Hematopoietic multipotent progenitor cell treated with erythropoietin and hydrocortisone succinate and interleukin-3 and kit ligand, for 17 days (in vitro differentiated cells): ENCODE measurements at places on chromosomes 13 and 19.

DNA sequence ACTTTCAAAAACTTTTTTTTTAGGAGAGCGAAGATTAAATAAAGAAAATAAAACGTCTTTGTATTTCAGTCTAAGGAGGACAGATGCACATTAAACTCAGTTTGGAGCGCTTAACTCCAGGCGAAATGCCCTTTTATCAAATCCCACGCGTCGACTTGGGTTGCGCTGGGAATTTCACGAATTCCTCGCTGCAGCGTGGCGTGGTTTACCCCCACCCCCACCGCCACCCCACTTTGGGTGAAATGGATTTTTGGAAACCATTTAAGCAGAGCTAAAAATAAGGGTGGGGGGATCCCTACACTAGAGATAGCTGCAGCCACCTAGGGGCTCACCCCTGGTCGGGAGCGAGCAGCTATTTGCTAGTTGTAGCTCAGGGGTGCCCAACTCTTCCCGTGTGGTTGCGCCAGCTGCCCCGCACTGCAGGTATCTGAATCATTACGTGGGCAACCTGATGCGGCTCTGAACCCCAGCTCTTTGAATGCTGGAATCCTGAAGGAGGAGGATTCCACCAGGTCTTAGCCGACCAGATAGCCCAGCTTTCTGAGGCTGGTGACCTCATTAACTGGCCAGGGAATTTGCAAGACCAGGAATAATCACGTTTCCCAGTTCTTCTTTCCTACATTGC, 6.5 kb upstream of the TSHZ3 start:
- DNase-seq = no peak

DNA sequence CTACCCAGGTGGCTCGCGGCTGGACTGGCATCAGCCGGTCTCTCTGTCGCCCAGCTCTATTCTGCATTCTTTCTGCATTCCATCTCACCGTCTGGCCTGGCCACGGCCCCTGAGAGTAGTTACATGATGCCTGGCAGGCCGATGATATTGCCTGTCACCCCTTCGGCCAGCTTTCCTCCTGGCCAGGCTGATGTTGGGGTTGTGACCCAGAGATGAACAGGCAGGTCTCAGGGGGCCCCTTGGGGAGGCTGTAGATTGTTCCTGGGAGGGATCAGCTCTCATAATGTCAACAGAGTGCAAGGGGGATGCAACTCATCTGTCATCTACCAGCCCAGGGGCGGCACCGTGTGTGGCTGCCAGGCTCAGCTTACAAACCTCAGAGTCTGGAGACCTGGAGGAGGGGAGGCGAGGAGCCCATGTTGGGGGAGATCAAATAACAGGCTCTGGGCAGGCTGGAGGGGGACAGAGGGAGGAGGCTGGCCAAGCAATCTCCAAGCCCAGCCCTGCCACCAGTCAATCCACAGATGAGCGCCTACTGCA, 13.6 kb upstream of the FBXO17 start:
- no peak for DNase-seq

DNA sequence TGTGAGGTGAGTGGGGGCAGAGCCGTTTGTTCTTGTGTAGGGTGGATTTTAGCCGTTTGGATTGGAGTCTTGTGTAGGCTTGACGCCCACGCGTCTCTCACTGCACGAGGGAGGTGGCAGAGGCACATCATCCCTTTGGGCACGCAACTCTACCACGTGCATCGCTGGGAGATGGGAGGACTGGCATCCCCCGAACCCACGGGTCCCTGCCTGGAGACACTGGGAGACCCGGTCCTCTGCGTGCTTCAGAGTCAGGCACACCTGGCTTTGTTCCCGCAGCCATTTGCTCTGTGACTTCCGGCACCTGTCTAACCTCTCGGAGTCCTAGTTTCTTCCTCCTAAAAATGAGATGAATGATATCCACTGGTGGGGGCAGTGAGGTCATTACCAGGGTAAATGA, 6.4 kb downstream of the ARHGEF7 start:
- no peak for DNase-seq

GRCh38 chr13:44271031-44271455, 102.6 kb upstream of the SERP2 start:
- DNase-seq = no peak

DNA sequence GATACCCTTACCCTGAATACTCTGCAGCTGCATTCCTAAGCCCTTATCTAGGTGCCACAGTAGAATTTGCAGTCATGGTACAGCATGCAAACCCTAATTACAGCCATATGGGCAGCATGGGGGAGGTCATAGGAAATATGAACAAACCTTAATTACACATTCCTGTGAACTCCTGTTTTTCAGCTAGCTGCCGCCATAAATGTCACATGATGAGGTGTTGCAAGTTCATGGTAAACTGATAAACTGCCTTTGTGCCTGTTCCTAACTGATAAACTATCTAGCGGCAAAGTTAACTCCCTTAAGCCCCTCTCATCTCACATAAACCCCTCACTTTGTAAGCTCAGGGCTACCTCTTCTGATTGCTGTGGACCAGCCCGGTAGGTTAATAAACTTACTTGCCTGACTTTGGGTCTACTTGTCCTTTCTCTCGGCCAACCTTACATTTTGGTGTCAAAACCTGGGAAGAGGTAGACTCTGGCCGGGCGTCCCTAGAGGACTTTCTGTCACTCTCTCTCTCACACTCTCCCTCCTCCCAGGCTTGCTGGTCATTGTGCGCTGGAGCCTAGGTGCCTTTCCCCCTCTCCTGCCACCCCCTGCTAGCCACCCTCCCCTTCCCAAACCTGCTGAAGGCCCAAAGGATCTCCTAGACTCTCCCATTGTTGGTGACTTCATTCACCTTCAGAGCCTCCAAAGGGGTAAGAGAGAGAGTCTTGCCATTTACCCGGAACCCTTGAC, 43.3 kb downstream of the ZNF93 start:
- DNase-seq = no peak

- no peak for DNase-seq
Measured at GRCh38 chr13:32354040-32354439, 38.7 kb downstream of the BRCA2 start.

DNA sequence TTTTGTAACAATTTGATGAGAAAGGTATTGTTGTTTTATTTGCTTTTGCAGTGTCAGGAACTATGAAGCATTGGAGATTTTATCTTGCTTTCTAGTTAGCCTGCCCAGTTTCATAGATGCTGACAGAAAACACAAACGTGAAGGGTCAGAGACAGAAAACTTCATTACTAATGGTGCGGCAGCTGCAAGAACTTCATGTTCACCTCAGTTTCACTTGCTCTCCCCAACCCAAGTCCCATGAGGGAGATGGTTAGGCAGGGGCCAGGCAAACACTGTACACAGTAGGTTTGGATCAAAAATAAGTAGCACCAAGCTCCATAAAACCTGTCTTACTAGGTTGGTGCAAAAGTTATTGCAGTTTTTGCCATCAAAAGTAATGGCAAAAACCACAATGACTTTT, 550.2 kb upstream of the MIR17HG start:
- no peak for DNase-seq

DNA sequence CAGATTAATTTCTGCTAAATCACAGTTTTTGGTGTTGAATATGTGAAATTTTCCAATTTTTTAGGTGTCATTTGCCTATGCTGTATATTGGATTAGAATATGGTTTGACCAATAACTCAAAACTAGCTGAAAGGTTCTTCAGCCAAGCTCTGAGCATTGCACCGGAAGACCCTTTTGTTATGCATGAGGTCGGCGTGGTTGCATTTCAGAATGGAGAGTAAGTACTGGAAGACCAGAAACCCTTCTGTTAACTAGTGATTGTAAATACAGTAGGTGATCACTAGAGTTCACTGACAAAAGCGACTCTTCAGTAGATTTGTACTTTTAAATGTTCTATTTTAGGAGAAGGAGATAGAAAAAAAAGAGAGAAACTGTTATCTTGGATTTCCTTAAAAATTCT, 22.3 kb downstream of the CDC16 start:
- no peak for DNase-seq

GRCh38 chr13:100633461-100633860, 41.1 kb downstream of the TMTC4 start:
- DNase-seq = no peak

- no peak for DNase-seq
Measured at GRCh38 chr13:28545583-28546333, 50.8 kb upstream of the FLT1 start.

- DNase-seq = no peak
Measured at GRCh38 chr13:30708541-30708940, 26.8 kb upstream of the ALOX5AP start.

DNA sequence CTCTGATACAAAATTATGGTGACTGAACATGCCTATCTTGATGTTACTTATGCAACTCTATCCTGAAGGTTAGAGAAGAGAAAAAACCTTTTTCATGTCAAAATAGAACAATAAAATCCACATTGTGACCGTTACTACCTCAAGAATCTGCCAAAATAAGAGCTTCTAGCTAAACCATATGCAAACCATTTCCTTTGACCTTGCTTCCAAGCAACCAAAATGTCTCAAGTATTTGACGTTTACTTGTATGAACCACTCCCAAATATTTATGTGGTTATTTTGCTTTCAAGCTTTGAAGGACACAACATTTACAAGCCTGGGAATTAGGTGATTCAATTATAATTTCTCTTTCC, 13.9 kb downstream of the FOXO1 start:
- DNase-seq = no peak
